Activated CD4-positive, alpha-beta T cell treated with anti-CD3 and anti-CD28 coated beads, Interleukin-2, amount 10 ng/mL, durations not matched to agents 7 days and 5 days (primary cell): ENCODE measurements at places on chromosomes 7 and 10. TPM values are rescaled to one million over a fixed set of nuclear protein-coding genes. Genes with fewer than 3 reads are reported as not detected.

The NEBL gene
- total RNA-seq: not detected

- no peak for DNase-seq
Observed at GRCh38 chr7:124893140-124893827, 36.3 kb downstream of the POT1 start.

The RADIL gene
- 0.84 TPM for total RNA-seq

The NUDT13 gene
- total RNA-seq: 1.5 TPM

DNA sequence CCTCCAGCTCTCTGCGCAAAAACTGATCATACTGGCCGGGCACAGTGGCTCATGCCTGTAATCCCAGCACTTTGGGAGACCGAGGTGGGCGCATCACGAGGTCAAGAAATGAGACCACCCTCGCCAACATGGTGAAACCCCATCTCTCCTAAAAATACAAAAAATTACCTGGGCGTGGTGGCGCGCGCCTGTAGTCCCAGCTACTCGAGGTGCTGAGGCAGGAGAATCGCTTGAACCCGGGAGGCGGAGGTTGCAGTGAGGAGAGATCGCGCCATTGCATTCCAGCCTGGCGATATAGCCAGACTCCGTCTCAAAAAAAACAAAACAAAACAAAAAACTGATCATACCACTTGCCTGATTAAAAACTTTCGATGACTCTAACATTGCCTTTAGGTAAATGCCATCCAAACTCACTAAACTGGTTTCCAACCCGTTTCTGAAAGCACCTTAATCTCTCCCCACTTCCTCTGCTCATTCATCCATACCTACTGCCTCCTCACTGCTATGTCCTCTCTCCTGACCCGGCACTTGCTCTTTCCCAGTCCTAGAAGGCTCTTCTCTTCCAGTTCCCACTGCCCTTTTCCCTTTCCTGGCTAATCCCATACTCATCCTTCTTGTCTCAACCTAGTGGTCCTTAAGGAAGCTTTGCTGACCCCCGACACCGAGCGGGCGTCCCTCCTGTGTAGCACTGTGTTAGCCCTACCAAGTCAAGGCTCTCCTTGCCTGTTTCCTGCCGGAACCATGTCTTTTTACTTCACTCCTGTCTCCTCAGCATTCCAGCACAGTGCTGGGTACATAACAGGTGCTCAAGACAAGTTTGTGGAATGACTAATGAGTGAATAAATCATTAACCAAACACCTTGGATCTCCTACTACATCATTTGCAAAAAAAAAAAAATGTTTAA lies 686 bp upstream of the MIOS start:
- DNase-seq: no peak

The ACSM6 gene
- total RNA-seq: not detected

GRCh38 chr10:103640436-103641181 lies 147.1 kb downstream of the NEURL1 start:
- no peak for DNase-seq

- no peak for DNase-seq
Observed at GRCh38 chr7:1593091-1593866, 23.4 kb upstream of the PSMG3 start.

The ANXA8 gene
- 0.17 TPM for total RNA-seq

DNA sequence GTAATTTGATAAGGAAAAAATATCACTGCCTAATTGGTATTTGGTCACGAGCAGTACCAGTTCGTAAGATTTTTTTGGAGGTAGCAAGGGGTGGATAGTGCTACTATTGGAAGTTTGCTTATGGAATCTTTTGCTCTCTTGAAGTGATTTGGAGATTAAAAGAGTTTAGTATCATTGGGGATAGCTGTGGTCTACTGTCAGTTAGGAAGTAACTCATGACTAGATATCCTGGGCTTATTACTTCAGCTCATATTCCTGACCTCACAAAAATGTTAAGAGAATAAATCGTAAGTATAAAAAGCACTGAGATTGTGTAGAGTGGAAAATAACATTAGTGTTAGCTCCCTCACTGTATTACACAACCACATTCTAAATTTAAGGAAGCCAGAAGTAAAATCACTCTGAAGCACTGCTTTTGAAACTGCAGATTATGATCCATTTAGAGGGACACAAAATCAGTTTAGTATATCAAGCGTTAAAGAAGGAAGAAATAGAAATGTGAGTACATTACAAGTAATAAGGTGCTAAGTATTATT lies 22.6 kb downstream of the SGPL1 start:
- DNase-seq: no peak

DNA sequence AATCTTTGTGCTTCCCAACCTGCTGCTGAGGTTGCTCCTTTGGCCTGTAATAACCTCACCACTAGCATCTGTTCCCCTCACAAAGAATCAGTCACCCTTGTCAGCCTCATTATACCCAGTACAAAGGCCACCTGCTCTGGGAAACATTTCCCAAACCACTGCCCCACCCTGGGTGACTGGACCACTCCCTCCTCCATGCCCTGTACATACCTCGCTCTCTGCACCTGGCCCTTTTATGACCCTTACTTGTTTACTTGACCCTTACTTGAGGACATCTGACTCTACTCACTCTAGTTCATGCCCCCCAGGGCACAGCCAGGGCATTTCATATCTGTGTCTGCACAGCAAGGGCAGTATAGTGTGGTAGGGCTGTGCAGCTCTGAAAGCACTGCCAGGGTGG lies 21.4 kb upstream of the AOC1 start:
- no peak for DNase-seq

GRCh38 chr10:78331391-78331922 lies 297.8 kb downstream of the RPS24 start:
- no peak for DNase-seq

DNA sequence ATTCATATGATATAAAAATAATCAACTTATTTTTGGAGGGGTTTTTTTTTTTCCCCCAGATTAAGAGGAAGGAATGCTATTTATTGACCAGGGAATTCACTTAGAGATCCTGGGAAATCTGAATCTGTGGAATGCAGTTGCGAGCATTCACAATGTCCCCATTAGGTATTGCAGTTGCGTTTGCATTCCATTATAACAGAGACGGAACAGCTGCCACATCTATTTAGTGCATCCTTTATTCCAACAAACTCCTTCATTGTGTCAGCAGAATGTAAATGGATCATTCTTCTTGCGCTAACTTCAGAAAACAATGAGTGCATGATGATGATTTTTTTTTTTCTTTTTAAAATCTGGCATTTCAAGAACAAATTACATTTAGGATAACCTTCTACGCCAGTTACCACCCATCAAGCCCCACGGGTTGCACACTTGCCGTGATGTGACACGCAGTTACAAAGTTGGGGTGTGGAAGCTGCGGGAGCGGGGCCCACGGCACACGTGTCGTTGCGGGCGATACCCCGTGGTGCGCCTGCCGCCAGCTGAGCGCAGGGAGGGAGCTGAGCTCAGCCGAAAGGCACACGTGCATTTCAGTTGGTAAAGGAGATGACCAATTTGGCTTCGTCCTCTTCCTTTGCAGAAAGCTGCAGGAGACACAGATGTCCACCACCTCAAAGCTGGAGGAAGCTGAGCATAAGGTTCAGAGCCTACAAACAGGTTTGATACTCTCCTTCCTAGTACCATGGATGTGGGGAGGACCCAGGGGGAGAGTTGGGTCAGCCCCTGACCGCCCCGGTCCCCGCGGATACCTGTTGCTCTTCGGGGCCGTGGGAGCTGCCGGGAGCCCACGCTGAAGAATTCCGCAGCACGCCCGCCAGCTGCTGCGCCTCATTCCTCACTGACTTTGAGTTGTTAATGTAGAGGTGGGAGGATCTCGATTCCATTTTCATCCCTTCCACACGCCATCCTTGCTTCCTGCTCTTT lies 175.3 kb upstream of the SH2B2 start:
- no peak for DNase-seq

GRCh38 chr7:3995187-3995586 lies 686.9 kb upstream of the FOXK1 start:
- no peak for DNase-seq

DNA sequence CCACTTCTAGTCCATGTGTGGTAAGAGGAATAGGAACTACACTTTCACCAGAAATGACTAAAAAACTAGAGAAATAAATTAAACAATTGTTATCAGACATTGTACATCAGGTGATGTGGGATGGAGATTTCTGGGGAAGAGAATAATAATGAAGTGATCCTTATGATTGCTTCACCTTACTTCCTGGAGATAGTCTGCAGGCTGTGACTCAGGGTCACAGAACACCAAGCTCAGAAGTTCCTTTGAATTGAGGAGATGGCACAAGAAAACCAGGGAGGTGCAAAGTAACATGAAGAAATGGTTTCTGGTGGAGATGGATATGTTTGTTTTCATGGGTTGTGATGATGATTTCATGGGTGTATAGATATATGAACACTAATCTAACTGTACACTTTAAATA lies 44.5 kb downstream of the ZWINT start:
- DNase-seq: no peak

The CALN1 gene
- not detected for total RNA-seq

GRCh38 chr10:86401588-86402282 lies 35.1 kb upstream of the GRID1 start:
- peak; percentile 22 for DNase-seq
